ENCODE measurements at places on chromosomes 4 and X. TPM values are rescaled to one million over a fixed set of nuclear protein-coding genes. Genes with fewer than 3 reads are reported as not detected.

GRCh38 chrX:18471296-18471695 is 45.9 kb downstream of the CDKL5 start:
- no peak for DNase-seq

- DNase-seq = no peak
Measured at GRCh38 chr4:57104706-57105560, 5.3 kb downstream of the IGFBP7 start.

DNA sequence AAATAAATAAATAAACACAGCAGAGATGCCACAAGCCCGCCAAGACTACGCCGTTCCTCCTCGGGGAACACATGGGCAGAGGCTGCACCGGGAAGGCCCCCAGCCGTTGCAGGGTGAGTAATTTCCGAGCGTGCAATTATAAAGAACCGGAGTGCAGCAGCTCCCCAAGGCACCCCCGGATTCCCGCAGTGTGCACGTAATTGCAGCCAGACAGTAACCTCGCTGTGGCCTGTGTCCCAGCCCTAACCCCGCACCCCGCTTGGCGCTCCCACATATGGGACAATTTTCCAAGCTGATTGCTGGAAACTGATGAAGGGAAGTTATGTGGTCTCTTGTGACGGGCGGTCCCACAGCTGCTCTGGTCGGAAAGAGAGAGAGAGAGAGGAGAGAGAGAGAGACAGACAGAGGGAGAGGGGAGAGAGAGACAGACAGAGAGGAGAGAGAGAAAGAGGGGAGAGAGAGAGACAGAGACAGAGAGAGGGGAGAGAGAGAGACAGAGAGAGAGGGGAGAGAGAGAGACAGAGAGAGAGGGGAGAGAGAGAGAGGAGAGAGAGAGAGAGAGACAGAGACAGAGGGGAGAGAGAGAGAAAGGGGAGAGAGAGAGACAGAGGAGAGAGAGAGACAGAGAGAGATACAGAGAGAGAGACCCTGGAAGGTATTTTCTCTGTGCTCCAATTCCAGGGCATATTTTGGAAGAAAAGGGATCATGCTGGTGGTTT is 275.4 kb downstream of the SHOX start:
- DNase-seq = no peak

Gene RBM47
- 98.4 TPM for polyA plus RNA-seq

GRCh38 chr4:5678977-5679376 is 29.4 kb downstream of the EVC2 start:
- DNase-seq = no peak

GRCh38 chrX:75873993-75874392 is 88.9 kb upstream of the MAGEE2 start:
- DNase-seq = no peak

Gene ADH7
- not detected for polyA plus RNA-seq

- no peak for DNase-seq
Measured at GRCh38 chr4:133136833-133137232, 12.3 kb upstream of the PCDH10 start.

Measured in large intestine (tissue), 12 donors.